ENCODE measurements at places on chromosomes 6 and 20.
A peak's percentile ranks its signal among the peaks of the same experiment; 100 is the strongest.

DNA sequence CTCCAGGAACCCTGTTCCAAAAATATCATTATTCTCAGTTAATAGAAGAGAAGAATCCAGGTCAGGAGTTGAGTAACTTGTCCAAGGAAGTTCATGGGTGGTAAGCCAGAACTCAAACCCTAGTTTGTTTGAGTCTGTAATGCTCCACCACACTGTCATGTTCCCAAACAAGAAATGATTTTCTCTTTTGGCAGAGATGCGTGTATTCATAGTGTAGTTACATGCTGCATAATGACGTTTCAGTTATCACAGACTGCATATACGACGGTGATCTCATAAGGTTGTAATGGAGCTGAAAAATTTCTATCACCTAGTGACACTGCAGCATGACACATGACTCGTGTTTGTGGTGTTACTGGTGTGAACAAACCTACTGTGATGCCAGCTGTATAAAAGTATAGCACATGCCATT lies 102.6 kb downstream of the TULP4 start:
- no peak for DNase-seq

- DNase-seq: no peak
Observed at GRCh38 chr6:4806337-4806725, 30.1 kb downstream of the CDYL start.

DNA sequence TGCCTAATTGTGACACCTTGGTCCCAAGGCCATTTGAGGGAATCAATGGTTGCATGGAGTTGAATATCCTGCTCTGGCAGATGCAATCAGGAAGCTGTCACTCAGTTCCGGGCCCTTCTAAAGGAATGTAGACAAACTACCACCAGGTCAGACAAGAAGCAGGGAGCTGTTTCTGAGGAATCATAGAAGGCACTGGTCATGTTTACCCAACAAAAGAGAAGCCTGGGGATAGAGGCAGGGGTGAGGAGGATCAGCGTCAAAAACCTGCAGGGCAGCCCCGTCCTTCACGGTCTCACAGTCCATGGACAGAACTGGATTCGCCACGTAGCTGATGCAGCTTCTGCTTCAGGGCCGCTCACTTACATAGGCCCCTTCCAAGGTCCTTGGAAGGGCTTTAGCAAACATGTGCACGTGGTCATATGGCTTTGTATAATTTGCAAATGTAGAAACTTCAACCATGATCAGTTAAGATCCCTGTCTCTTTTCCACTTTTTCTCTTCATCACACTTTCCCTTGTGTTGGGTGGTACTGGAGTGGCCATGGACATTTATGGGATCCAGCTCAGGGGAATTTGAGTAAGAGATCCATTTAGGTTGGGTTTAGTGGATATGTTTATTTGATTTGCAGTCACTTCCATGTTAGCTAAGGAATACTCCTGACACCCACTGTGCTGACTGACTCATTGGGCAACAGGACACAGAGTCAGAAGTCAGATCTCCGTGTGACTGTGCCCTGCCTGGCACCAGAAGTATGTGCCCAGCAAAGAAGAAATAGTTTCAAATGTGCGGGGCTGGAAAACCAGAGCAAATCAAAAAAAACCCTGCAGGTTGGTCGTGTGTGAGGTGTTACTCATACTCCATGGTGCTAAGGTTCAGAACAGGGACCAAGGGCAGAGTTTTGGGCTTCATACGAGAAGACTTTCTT lies 60.0 kb upstream of the ZFAND3 start:
- no peak for DNase-seq

GRCh38 chr6:109595998-109596397 lies 95.0 kb downstream of the AK9 start:
- no peak for DNase-seq

- DNase-seq: no peak
Observed at GRCh38 chr6:128238225-128238624, 282.2 kb downstream of the PTPRK start.

- DNase-seq: no peak
Observed at GRCh38 chr6:151440498-151440897, 11.4 kb downstream of the RMND1 start.

DNA sequence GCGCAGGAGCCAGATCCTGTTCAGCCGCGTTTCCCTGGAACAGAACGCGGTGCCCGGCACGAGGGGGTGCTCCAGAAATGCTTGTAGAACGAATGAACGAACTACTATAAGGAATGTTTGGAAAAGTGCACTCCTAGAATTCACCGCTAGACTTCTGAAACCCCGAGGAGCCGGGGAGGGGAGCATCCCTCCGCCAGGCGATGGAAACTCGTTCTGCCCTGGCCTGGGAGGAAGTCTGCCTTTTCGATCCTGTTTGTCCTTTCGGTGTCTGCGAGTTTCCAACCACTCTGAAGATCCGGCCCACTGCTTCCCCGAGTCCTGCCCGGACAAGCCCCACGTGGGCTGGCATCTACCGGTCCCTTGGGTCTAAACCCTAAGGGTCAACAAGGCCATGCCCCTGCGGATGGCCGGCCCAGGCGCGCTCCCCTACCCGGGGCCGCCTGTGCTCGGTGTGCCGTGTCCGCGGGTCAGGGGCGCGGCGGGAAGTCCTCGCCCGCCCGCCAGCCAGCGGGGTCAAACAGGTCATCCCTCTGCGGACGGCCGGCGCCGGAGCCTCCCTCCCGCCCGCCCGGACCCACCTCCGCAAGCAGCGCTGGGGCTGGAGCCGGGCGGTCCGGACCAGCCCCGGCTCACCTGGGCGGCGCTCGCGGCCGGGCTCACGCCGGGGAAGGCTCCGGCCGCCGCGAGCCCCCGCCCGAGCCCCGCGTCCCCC lies 526 bp downstream of the SULF2 start:
- DNase-seq: no peak

DNA sequence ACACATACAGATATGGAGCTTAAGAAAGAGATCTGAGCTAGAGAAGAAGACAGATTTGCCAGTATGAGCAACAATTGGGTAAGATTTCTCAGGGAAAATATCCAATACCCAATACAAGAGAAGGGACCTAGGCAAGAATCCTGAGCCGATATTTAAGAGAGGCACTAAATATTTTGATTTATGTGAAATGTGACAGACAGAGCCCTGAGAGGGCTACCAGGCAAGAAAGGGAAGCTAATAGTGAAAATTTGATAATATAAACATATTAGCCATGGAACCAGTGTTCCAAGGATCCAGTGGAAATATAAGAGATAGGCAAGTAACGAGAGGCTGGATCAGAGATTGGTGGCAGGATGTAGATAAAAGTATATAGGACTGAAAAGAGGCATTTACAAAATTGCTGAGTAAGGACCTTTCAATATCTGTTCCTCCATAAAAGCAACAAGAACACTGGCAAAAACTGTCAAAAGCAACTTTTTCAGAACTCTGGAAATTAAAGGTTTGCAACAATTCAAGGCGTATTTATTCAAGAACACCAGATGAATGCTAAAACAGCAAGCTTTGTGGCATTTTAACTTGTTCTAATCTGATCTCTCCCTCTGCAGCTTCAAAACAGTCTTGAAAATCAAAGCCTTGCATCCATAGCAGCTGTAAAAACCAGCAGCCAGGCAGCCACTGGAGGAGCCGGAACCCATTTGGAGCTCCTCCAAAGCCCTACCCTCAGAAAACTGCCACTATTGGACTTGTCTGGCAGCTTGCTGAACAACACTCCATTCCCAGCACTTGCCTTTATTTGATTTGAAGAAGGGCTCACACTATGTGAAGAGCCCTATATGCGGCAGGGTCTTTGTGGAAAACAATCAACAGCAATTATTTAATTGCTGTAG lies 58.8 kb downstream of the REV3L start:
- no peak for DNase-seq

DNA sequence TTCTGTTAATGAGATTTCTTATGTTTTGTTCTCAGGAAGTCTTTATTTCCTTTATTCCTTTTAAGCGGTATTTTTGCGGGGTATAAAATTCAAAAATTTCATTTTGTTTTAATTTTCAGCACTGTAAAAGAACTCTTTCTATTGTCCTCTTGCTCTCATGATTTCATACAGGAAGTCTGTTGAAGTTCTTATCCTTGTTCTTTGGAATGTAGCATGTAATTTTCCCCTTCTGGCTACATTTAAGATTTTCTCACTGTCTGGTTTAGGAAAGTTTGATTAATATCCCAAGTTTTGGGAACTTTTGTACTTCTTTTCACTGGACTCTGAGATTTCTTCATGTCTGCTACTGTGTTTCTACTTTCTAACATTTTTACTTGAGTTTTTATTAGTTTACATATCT lies 581.4 kb upstream of the GJE1 start:
- no peak for DNase-seq

GRCh38 chr6:166645896-166646295 lies 18.8 kb upstream of the RPS6KA2 start:
- DNase-seq: no peak

DNA sequence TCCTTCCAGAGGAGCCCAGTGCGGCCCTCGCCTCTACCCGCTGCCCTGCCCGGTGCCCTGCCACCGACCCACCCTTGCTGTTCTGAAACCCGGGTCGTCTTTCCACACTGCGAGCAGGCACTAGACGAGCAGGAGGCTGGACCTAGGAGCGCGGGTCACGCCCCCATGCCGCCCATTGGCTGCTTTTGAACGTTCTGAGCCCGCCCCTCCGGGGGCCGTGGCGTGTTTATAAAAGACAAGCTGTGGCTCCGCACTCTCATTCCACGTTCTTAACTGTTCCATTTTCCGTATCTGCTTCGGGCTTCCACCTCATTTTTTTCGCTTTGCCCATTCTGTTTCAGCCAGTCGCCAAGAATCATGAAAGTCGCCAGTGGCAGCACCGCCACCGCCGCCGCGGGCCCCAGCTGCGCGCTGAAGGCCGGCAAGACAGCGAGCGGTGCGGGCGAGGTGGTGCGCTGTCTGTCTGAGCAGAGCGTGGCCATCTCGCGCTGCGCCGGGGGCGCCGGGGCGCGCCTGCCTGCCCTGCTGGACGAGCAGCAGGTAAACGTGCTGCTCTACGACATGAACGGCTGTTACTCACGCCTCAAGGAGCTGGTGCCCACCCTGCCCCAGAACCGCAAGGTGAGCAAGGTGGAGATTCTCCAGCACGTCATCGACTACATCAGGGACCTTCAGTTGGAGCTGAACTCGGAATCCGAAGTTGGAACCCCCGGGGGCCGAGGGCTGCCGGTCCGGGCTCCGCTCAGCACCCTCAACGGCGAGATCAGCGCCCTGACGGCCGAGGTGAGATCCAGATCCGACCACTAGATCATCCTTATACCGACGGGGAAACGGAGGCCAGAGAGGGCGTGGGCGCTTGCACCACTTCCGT lies at the start of gene ID1:
Gene ID1 (plus strand): TSS at position 259 of the 871 bp plus-strand sequence. CDS start 99 bp downstream, at position 358.
- DNase-seq: peak; percentile 93

GRCh38 chr6:71768356-71768755 lies 118.0 kb upstream of the RIMS1 start:
- DNase-seq: no peak

GRCh38 chr6:52417675-52418111 lies 2.4 kb upstream of the EFHC1 start:
- DNase-seq: no peak

GRCh38 chr20:58818586-58819285 lies 32.0 kb downstream of the GNAS-AS1 start:
- DNase-seq: no peak

DNA sequence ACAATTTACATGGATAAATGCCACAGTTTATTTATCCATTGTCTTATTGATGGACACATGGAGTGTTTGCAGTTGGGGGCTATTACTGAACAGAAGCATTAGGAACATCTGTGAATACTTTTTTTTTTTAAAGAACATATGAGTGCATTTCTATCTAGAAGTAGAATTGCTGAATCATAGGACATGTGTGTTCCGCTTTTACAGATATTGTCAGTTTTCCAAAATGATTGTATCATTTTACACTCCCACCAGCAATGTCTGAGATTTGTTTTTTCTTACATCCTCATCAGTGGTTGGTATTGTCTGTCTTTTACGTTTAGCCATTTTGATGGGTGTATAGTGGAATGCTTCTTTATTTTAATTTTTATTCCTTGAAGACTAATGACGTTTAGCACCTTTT lies 42.0 kb upstream of the ASIP start:
- no peak for DNase-seq

- DNase-seq: no peak
Observed at GRCh38 chr20:16243470-16243869, 329.8 kb downstream of the KIF16B start.

DNA sequence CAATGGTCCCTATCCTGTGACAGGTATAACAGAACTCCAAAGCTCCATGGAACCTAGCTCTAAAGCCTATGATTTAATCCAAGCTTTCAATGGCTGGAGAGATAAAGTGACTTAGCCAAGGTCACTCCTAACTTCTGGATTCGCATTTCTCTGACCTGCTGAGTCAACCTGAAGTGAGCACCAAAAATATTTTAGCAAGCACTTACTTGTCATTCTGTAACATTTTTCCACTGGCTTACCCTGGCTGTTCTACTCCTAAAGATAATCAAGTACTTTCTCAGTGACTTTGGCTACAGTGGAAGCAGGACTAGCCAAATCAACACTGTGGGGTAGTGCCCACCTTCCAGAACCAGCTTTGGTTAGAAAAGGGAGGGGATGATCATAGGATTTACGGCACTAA lies 188.3 kb downstream of the OGFRL1 start:
- no peak for DNase-seq
